ENCODE measurements at places on chromosomes 3 and 15.

DNA sequence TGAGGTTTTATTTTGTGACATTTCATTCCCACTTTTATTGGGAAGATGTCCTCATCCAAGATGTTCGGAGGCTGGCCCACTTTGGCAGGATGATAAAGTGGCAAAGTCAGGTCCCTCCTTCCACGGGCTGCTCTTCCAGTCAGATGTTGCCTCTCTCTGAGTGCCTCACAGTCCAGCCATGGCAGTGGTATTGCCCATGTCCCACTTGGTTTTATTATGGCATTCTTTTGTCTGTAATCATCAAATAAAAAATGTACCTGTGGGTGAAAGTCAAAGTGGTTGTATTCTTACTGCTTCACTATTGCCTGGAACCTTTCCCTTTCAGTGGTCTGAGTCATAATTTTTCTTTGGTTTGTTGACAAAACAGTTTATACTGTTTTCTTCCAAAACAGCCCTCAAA lies 20.2 kb downstream of the ARNT2 start:
- DNase-seq = no peak

GRCh38 chr3:116877968-116878367 lies 168.4 kb downstream of the TUSC7 start:
- no peak for DNase-seq

DNA sequence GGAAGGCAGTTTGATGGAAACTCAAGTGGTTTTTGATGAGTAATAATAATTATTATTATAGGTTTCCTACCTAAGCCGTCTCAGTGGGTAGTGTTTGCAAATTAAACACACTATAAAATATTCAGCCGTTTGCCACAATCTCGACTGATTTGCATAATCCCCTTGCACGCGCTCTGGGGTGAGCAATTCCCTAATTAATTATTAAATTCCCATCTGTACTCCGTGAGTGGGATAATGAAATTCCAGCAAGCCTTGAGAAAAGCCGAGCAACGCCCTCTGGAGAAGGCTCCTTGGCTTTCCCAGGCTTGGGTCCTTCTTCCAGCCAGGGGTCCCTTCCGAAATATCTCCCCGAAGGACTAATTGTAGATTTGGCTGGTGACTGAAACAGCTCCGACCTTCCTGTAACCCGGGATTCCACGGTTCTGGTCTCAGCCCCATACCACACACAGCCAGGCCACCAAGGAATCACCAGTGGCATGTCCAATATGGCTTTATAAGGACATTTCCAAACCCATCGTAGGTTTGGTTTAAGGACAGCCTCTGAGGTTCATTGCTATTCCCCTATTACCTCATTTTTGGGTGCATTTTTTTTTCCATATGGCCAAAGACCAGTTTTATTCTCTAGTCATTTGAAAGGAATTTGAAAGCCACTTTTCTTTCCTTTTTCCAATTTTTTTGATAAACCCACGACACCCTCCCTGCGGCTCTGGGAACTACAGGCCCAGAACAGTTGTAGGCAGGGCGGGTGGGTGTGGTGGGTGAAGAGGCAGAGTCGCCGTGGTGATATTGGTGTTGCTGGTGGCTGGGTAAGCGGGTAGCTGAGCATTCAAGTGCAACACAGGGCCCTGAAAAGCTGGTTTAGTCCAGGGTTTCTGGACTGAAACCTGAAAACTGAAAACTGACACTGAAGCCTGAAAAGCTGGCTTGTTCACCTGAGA lies 33.2 kb upstream of the RGMA start:
- no peak for DNase-seq

DNA sequence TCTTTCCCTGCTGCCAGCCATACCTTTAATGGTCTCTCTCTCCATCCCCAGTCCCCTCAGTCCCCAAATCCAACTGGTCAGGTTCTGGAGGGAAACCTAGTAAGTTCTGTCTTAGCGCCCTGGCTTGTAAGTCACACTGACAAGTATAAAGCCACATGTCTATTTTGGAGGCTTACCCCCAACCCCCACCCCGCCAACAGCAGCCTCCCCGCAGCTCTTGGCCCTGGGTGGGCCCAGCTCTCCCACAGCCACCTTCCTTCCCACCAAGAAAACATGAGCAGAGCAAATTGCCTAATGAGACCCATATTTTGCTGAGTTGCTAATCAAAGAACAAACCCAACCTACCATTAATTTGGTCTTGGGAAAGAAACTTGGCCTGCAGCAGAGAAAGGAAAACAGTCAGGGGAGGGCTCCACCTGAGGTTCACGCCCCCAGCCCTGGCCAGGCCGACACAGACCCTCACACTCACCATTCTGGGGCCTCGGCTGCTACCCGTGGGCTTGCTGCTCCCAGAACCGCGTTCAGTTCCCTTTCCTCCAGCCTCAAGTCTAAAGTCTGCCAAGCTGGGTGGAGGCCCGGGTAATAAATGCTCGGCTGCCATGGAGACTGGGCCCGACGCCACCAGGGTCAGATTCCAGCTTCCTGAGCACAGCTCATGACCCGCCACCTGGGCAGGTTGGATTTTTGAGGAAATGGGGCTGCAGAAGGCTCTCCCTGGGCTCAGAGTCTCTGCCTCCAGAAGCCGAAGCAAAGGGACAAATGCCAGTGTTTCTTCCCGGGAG lies at the start of gene CALML4:
Gene CALML4 (minus strand): TSS at position 557 of the 782 bp plus-strand sequence. CDS start 85 bp downstream, at position 472.
- no peak for DNase-seq

DNA sequence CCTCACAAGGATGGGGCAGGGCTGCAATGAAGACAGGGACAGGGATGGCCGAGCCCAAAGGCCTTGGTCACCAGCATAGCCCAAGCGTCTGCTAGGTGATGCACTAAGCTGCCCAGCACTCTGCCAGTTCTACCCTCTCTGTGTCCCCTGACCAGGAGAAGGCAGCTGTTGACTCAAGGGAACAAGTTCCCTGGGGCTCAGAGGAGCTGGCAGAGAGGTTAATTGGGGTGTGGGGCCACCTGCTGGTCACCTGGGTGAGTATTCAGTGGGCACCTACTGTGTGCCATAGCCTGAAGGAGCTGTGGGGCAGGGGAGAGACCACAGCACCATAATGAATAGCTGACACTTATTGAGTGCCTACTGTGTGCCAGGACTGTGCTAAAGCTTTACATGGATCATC lies 22.0 kb upstream of the DOCK3 start:
- peak; percentile 57 for DNase-seq

DNA sequence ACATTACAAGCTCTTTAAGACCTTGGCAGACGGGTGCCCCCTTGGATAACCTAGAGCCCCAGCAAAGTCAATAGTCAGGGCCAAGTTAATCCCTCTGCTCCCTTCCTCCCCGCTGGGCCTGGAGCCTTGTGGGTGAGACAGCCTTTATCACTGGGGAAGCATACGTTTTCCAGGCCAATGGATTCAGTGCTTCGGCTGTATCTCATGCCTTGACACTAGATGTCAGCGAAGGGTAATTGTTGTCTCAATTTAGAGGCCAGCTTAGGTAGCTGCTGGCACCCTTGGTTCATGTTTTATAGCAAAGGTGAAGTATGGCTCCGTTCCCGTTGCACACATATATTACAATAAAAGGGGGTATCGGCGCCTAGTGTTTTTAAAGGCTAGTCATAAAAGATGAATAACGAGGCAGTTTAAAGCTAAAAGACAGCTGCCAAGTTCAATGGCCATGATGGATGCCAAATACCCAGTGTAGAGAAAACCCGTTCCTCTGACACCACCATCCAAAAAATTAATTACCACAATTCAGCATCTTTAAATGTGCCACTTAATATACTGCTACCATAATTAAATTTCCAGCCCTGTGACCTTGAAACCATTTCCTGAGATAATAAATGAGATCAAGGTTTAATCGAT lies 52.3 kb upstream of the BNIP2 start:
- DNase-seq = no peak

DNA sequence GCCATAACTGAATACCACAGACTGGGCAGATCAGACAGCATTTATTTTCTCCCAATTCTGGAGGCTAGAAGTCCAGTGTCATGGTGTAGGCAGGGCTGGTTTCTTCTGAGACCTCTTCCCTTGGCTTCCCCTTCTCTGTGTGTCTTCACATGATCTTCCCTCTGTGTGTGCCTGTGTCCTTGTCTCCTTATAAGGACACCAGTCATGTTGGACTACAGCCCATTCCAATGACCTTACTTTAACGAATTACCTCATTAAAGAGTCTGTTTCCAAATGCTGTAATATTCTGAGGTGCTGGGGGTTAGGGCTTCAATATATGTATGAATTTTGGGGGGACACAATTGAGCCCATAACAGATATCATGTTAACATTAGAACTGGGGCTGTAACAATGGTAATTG lies 13.3 kb upstream of the RARRES1 start:
- no peak for DNase-seq

DNA sequence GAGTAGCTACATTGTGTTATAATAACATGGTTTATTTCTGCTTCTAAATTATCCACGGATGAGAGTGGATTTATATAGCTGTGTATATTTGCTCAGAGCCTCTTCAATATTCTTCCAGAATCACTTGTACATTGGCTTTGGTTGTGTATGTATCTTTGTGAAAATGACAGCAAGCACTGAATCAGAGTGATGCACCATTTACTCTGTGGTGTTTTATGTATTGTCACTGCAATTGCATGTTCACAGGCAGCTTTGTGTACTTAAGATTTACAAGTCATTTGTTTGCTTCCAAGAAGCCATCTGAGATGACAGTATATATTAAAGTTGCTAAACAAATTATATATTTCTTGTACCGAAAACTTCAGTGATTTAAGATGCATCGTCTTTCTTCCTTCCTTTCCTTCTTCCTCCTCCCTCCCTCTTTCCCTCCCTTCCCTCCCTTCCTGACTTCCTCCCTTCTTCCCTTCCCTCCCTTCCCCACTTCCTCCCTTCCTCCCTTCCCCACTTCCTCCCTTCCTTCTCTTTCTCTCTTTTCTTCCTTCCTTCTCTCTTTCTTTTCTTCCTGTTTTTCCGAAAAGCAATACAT lies 362.3 kb upstream of the GOLIM4 start:
- no peak for DNase-seq

GRCh38 chr15:100107606-100108225 lies 234.1 kb downstream of the ADAMTS17 start:
- no peak for DNase-seq

DNA sequence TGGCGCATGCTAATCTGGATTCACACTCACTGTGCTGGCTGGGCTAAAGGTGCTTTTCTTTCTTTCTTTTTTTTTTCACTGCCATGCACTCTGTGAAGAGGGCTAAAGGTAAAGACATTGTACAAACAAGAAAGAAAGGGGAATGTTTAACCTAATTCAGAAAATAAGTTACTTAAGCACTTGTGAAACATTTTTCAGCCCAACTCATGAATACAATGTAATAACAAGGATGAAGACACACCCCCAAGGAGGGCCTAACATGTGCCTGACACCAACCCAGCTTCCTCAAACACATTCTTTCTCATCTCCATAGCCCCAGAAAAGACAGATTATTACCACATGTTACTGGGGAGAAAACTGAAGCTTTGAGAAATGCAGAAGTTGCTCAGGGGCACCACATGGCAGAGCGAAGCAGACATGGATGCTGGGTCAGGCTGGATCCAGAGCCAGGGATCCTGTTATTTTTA lies 5.7 kb downstream of the STIMATE start:
- DNase-seq = no peak

DNA sequence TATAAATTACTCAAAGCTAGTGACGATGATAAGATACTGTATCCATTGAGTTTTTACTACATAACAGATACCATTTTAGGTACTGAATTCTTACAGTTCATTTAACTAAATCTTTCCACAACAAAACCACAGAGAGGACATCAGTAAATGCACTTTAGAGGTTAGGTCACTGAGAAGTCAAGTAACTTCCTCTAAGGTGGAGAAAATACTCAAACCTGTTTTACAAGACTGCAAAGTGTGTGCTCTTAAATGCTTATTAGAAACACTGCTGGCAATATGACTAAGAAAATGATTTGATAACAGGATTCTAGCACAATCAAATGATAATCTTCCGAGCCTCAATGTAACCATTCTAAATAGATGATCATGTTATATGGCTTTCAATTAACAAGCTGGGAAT lies 99.4 kb downstream of the UBE3A start:
- DNase-seq = no peak

GRCh38 chr3:105533960-105534359 lies 167.3 kb downstream of the ALCAM start:
- DNase-seq = no peak

- no peak for DNase-seq
These were observed 28.1 kb downstream of the TRIM42 start for GRCh38 chr3:140705954-140706353.

GRCh38 chr3:59809016-59809415 lies 759.2 kb upstream of the CFAP20DC start:
- no peak for DNase-seq

GRCh38 chr3:11592445-11593298 lies 51.0 kb downstream of the VGLL4 start:
- no peak for DNase-seq

DNA sequence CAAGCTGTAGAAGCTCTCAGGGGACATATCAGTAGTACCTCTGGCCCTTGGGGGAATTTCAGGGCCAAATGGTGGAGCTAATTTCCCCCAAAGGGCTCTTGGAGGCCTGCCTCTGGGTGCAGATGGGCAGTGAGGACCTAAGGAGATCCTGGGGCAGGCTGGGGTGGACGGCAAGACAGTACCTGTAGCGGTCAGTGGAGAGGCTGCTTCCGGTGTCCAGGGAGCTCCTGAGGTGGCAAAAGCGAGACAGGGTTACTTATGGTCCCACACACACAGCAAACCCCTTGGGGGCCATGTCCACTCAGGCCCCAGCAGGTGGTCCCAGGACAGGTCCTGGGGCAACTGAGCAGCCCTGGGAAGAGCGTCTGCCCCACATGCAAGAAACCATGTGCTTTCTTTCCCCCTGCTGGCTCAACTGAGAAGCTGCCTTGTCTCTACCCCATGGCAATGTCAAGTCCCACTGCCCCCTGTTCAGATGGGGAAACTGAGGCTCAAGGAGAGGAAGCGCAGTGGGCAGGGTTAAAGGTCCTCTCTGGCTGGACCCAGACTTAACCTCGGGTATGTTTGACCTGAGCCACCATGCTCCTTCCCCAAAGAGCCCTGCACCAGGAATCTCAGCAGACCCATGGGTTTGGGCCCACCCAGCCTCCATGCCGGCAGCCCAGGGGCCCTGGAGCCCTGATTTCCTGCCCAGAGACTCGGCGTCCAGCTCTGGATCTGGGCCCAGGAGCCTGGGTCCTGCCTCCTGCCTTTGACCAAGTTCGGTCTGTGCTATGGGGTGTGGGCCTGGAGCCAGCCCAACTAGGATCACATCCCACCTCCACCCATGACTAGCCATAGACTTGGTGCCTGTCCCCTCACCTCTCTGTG lies 25.7 kb downstream of the IQSEC1 start:
- no peak for DNase-seq

- no peak for DNase-seq
These were observed 116.3 kb downstream of the MITF start for GRCh38 chr3:69855436-69856162.

- DNase-seq = no peak
These were observed 99.2 kb downstream of the ATP10A start for GRCh38 chr15:25763954-25764353.

GRCh38 chr15:43249236-43249635 lies 17.5 kb downstream of the TGM5 start:
- DNase-seq = no peak

DNA sequence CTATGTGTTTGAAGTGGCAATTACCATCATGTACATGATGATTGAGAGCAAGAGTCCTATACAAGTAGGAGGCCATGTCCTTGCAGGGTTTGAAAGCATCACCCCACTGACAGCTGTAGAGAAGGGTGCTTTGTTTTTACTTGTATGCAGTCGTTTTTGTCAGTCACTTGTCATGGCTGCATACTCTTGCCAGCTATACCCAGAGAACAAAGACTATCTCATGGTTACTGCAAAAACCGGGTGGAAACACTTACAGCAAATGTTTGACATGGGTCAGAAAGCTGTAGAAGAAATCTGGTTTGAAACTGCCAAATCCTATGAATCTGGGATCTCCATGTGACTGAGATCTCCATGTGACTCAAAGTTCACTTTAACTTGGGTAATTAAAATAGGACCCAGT lies 6.9 kb upstream of the PSMA4 start:
- no peak for DNase-seq
